ENCODE measurements at places on chromosomes 12 and 14.
A peak's percentile ranks its signal among the peaks of the same experiment; 100 is the strongest.

DNA sequence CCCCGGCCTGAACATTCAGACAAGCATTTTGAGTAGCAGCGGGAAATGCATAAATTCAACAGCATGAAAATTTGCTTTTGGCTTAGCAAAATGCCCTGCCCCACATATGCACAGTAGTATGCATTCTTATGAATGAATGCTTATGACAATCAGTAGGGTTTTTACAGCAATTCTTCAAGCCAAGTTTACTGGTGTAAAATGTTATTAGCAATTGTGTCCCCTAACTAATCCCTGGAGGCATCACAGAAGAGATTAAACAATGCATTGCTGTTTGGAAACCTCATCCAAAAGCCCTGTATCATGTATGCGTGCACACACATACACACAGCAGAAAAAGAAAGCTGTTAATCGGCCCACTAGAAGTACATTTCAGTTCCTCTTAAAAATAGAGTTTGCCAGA is 406.5 kb downstream of the LRIG3 start:
- no peak for DNase-seq

DNA sequence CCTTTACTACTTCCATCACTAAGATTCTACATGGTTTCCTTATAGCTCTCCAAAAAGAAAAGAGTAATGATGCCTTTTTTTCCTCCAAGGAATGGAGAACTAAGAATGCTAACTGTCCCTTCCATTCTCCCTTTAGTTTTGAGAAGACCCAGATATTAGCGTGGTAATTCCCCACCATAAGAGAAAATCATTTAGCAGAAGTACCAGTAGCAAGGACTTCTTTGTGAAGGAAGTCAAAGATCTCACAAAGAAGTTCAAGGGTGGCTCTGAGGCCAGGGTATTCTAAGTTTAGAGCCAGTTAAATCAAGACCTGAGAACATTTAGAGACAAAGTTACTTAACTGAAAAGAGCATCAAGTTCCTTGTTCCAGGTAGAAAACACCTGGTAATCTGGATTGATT is 7.3 kb downstream of the USP15 start:
- DNase-seq = peak; percentile 81

- DNase-seq = no peak
Measured at GRCh38 chr12:111673503-111673902, 12.3 kb downstream of the BRAP start.

DNA sequence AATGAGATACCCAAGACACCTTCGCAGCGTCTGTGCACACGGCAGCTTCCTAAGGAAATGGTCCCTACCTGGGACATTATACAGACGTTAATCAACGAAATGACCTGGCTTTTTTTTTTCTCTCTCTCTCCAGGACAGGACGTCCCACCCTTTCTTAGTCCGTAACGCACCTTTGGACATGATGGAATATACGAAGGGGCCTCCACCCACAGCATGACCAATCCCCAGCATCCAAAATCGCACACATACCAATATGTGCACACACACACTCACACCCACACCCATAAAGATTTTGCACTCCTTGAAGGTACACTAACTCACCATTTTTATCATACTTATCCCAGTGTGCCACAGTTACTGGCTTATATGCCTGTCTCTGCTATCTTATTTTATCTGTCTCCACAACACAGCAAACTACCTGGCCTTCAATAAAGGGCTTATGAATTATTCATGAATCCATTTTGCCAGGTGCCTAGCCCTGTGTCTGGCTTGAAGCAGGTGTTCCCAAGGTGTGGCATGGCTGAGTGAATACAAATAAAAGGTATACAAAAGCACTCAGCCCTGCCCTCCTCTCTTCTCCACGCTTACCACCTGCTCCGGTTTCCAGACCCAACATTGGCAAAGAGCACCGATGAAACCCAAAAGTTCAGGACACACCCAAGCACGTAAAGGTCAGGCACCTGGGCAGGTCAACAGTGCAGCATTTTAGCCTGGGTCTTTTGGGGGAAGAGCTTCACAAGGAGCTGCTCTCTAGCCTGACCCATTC is 2.2 kb downstream of the SCNN1A start:
- no peak for DNase-seq

DNA sequence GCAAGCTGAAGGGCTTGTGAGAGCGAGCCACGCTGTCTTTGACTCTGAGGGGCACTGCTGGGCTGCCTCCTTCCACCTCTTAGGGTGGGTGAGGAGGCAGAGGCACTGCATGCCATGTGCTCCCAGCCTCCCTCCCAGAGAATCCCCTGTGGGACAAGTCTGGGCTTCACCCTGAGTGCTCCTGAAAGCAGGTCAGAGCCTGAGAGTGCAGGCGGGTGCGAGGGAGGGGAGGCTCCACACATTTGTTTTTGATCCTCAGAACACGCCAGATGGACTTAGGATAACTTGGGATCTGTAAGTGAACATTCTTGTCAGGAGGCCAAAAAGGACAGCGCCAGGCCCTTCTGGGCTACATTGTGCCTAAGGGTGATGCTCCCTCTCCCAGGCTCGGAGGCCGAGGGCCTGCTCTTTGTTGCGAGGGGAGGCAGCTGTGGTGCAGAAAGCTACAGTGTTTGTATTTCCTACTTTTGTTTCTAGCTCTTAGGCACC is 155.4 kb downstream of the TMX1 start:
- DNase-seq = no peak

- DNase-seq = peak; percentile 97
Measured at GRCh38 chr12:111170543-111170942, 198.4 kb downstream of the PHETA1 start.

DNA sequence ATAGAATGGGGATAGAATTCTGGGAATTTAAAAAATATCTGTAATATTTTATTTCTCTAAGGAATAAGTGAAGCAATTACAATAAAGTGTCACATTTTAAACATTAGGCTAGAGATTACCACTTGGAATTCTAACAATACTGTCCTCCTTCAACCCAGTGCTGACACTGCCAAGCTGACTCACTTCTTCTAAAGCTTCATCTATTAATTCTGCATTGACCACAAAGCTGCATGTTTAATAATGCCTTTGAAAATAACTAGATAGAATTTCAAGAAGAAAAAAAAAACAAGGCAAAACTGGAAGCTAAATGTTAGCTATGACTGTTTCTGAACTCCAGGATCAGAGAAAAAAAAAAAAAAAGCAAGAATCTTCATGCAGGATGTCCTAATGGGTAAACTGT is 970.7 kb upstream of the FBXO33 start:
- DNase-seq = no peak

DNA sequence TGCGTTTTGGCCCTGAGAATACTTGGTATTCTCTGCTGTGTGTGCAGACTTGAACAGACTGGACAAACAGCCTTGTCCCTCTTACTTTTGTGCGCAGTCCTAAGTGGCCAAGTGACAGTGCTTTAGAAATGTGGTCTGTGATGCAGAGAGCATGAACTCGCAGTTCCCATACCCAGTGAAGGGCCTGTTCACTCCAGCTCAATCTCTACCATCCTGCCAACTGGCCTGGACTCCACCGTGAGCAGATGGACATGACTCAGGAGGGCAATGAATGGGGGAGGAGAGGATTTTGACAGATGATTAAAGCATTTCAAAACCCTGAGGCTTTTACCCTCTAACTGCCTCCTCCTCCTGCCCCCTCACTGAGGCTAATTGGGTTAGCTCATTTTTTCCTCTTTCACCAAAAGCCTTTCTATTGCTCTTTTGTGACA is 62.5 kb upstream of the PYGL start:
- peak; percentile 77 for DNase-seq

- DNase-seq = no peak
Measured at GRCh38 chr12:52473768-52474167, at the start of gene KRT6C. KRT6C (minus strand) TSS chr12:52473805; CDS start chr12:52473737, 68 bp downstream.

GRCh38 chr12:26126340-26127284 is 1.8 kb upstream of the BHLHE41 start:
- peak; percentile 83 for DNase-seq

DNA sequence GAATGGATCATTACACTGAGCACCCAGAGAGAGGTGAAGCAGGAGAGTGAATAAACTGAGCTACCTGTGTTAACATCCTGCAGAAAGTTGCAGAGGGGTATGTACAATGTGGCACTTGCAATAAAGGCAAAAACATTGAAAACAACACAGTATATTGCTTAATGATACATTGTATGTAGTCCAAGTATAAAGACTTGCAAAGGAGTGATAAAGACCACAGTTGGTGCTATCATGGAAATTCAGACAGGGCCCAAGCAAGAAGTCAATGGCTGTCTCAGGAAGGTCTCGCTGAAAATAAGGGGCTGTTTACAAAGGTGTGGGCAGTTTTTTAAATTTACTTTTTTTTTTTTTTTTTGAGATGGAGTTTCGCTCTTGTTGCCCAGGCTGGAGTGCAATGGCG is 10.0 kb downstream of the TMEM120B start:
- no peak for DNase-seq

DNA sequence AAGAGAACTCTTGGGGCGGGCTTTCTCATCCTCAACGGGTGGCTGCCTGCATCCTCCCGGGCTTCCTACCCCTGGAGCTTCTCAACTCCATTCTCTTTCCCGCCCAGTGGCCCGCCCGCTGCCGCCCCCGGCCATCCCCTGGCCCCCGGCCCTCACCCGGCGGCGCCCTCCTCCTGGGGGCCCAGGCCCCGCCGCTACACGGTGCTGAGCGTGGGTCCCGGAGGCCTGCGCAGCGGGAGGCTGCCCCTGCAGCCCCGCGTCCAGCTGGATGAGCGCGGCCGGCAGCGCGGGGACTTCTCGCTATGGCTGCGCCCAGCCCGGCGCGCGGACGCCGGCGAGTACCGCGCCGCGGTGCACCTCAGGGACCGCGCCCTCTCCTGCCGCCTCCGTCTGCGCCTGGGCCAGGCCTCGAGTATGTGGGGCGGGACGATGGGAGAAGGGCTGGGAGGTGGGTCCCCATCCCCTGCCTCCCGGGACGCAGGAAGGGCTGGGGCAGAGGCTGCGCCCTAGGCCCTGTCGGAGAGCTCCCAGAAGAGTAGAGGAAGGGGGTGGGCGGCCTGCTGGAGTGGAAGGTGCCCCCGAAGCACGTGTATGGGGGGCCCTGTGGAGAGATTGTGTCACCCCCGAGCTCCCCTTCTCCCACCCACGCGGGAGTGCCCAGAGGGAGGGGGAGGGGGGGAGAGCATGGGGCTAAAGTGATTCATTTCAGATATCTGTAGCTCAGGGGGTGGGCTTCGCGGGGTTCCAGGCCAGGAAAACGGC is 1.5 kb downstream of the LAG3 start:
- no peak for DNase-seq

GRCh38 chr12:88812610-88813009 is 232.3 kb upstream of the KITLG start:
- no peak for DNase-seq

- DNase-seq = peak; percentile 60
Measured at GRCh38 chr12:14384783-14385638, 19.5 kb downstream of the ATF7IP start.

- no peak for DNase-seq
Measured at GRCh38 chr14:63296060-63296563, 22.6 kb downstream of the GPHB5 start.

GRCh38 chr12:13390918-13391317 is 194.4 kb downstream of the EMP1 start:
- no peak for DNase-seq

DNA sequence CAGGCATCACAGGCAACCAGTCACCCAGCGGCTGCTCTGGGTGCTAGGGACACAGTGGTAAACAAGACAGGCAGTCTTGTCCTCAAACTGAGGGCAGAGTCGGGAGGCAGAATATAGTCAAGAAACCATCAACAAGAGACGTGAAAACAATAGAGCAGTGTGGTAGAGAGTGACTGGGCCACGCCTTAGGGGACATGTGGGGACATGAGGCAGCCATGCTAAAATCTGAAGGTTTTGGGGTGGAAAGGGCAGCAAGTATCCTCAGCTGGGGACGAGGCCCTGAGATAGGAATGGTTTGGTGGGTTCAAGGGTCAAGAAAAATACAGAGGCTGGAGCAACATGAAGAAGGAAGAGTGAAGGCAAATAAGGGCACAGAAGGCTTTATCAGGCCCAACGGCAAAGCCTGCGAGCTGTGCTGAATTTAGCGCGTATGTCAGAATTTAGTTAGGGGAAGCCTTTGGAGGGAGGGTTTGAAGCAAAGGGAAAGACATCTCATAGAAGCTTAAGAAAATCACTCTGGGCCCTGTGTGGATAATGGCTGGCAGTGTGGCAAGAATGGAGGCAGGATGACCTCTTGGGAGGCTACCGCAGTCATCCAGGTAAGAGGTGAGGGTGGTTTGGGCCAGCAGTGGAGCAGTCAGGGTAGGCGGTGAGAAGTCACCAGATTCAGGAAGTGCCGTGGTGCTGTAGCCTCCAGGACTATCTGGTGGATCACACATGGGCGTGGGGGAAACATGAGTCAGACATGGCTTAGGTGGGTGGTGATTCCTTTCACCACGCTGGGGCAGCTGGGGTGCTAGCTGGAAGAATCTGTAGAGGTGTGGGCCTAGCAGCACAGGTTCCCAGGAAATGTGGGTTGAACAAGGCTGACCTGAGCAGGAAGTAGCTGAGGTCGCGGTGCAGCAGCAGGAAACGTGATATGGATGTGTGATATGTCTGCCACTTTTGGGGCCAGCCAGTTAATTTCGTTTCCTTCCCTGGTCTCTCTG is 3.0 kb downstream of the EVL start:
- peak; percentile 88 for DNase-seq

DNA sequence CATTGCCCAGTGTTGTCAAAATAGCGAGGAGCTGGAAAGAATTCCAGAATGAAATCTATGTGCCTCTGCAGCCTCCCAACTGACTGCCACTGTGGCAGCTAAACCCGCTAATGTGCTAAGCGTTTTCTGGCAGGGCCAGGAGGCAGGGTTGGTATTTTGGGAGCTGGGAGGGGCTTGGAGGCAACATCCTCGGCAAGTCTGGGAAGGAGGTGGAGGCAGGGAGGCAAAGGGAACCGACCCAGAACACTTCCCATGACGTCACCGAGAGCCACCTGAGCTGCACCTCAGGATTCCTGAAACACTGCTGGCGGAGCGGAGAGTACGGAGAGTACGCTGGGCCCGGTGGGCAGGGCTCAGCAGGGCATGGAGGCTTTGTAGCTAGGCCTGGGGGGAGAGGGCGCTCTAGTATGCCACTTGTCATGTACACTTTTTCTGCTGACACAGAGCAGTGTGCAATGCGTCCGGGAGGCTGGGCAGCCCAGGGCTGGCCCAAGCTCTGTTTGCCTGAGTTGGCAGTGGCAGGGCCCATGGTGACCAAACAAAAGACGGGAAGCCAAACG is 81.5 kb downstream of the DPF3 start:
- DNase-seq = no peak

DNA sequence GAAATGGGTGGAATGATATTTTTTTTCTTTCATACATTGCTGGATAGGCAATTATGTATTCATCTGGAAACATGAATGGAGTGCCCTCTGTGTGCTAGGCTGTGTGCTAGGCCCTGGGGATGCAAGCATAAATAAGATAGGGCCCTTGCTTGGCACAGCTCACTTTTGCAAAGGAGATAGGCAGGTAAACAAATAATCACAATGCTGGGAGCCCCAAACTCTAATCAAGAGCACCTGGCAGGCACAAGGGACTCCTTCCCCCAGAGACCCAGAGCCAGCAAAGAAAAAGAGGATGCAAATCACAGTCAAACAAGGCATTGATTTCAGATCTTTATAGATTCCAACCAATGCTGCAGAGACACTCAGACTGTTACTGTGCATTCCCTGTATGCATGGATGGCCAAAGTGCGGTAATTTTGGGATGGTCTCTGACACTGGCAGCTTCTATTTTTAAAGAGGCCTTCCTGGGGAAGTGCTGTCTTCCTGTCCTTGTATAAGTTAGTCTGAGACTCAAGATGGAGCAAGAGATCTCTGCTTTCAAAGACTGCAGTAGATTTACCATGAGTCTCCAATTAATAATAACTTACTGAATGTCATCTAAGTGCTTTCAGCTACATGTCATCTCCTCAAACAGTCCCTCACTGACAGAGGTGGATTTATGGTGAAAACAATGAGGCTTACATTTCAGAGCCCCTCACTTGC is 45.1 kb upstream of the CPM start:
- no peak for DNase-seq

Measured in suppressor macrophage treated with lipopolysaccharide for 1 hour (primary cell).